Hematopoietic multipotent progenitor cell treated with erythropoietin and hydrocortisone succinate and interleukin-3 and kit ligand, for 4 days (in vitro differentiated cells): ENCODE measurements at places on chromosomes 6 and 20.

DNA sequence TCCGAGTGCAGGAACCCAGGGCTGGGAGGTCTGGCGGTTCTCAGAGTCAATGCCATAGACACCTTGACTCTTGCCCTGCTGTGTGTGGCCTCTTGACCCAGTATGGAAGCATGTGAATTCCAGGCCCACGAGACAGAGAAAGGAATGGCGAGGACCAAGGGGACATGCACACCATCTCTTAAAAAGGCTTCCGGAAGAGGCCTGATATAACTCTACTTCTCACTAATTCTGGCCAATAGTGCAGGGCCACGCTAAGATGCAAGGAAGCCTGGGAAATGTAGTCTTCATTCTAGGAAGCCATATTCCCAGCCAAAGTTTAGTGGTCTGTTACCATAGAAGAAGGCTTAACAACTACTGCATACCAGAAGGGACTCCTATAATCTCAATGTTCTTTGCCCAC, 177.0 kb upstream of the KCNG1 start:
- no peak for DNase-seq

- DNase-seq = no peak
Measured at GRCh38 chr6:111171577-111172400, 84.5 kb downstream of the SLC16A10 start.

GRCh38 chr20:20702330-20703245, 9.9 kb downstream of the RALGAPA2 start:
- DNase-seq = no peak

GRCh38 chr6:4666886-4667513, 109.2 kb upstream of the CDYL start:
- no peak for DNase-seq

DNA sequence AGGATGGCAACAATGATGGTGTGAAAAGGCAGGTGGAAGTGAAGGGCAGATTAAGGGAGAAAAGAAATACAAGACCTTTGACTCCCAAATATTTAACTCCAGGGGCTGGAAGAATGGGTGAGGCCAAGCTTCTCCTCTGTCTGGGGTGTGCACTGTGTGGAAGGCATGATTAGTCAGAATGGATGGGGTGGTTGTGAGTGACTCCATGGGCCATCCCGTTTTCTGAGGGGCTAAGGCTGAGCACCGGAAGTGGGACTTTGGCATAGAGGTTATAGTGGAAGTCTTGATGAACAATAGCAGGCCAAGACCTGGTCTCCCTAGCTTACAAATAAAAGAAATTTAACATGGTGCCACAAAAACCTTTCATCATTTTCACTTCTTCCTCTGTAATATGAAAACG, 12.1 kb downstream of the E2F3 start:
- no peak for DNase-seq

GRCh38 chr6:74782346-74782745, 423.5 kb downstream of the COL12A1 start:
- DNase-seq = no peak

- no peak for DNase-seq
Measured at GRCh38 chr20:61725966-61726365, 339.7 kb downstream of the TAF4 start.

DNA sequence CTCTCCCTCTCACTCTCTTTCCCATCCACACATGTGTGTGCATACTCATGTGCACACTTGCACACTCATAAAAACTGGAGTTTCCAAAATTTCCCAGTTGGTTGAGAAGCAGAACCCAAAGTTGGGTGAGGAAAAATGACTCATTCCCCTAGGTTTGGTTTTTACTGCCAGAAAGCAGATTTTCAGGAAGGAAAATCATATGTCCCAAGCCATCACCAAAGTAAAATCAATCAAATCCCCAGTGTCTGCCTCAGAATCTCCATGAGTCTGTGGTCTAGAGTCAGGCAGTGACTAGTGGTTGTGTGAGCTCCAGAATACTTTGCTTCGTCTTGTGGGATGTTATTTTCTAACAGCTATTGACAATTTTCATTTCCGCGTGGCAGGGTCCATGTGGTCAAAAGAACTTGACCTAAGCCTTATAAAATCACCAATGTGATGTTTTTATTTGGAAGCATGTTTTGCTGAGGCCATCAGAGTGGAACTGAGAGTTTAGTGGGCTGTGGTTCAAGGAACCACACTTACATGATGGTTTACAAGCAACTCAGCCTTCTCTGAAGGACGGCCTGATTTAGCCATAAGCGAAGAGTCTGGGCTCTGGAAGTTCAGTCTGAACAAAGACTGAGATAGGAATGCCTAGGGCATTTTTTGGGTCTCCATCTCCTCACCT, 81.9 kb upstream of the CCN6 start:
- DNase-seq = no peak

- no peak for DNase-seq
Measured at GRCh38 chr20:47792021-47792618, 6.8 kb upstream of the SULF2 start.

DNA sequence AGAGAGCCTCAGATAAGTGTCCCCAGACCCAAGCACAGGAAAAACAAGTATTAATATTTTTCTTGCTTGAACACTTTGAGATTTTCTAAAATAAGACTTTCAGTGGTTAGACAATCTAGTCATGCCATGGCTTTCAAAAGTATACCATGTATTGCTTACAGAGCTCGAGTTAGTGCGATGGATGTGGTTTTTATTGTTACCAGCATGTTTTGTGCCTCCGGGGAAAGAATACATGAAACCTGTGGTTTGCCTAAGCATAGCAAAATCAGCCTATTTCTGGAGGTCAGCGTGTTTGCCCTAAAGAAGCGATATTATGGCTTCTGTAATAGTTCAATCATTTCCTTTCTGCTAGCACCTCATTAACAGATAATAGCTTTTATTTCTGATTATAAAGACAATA, 21.6 kb downstream of the RIN2 start:
- no peak for DNase-seq

DNA sequence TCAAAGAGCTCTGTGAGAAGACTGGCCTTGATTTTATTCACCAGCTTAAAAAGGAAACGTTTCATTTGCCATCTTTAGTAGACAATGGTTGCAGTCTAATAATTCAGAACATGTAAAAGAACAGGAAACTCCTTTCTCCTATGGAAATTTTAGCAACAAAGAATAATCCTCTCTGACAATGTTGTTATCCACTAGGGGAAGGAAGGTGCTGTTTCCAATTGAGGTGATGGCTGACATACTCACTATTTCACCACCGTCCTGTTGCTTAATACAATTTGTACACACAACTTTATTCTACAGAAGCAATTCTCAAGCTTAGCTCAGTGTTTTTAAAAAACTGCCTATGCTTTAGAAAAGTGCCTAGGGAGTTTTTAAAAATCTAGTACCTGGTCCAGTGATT, 192.7 kb downstream of the ARHGAP18 start:
- no peak for DNase-seq

GRCh38 chr20:17873410-17874270, 95.0 kb downstream of the SNX5 start:
- DNase-seq = peak; percentile 84

DNA sequence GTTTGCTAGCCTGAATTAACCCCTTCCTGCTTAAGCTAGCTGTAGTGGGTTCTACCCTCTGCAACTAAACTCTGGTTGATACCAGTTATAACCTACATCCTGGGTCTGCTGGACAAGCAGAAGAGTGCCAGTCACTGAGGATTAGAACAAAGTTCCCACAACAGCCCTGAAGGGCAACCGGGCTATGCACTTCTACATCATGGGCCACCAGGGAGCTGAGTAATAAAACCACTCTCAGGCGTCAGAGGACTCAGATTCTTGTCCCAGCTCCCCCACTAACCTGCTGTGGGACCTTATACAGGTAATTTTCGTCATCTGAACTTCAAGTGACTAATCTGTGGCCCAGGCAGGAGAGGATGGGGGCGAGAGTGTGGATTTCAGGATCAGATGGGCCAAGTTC, 56.8 kb downstream of the EYA2 start:
- no peak for DNase-seq

DNA sequence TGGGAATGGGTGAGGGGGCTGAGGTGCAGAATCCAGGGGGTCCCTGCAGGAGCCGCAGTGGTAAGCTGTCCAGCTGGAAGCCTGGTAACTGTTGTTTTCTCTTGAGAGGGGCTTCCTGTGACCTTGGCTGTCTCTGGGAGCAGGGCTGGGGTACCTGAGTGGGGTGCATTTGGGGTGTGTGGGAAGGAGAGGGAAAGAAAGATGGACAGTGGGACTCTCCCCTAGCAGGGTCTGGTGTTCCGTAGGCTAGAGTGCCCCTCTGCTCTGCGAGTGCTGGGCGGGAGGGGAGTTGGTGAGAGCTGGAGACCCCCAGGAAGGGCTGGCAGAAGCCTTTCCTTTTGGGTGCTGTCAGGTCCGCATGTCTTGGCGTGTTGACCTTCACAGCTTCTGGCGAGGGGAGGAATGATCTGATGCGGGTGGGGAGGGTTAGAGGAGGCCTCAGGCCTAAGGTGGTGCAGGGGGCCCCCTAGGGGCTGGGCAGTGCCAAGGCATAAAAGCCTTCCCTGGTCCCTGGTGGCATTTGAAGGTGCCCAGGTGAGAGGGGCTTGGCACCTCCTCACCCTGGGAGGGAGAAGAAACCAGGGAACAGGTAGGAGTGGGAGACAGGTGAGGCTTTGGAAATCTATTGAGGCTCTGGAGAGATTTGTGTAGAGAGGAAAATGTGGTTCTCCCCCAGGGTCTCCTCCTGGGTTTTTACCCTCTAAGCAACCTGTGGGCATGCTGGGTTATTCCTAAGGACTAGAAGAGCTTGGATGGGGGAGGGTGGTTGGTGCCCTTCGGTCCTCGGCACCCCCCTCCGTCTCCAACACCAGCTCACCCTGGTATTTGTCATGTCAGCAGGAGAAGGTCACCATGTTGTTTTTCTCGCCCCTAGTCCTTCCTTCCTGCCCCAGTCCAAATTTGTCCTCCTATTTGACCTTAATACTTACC, 3.3 kb downstream of the VEGFA start:
- peak; percentile 92 for DNase-seq
